ENCODE measurements at places on chromosomes 1 and 21.
A peak's percentile ranks its signal among the peaks of the same experiment; 100 is the strongest.

GRCh38 chr1:159307346-159308020 lies 5.3 kb downstream of the FCER1A start:
- peaks cover 4% of the 10 kb centered on the region for H3K4me1 ChIP-seq
- H3K36me3 ChIP-seq, result no peaks in the 10 kb centered on the region
- no peak overlapping the region for H3K4me3 ChIP-seq
- peak; percentile 82 for DNase-seq
- H3K27ac ChIP-seq, result no peak overlapping the region
- H3K27me3 ChIP-seq, result no peaks in the 10 kb centered on the region

- no peak overlapping the region for H3K4me3 ChIP-seq
- H3K27ac ChIP-seq, result no peak overlapping the region
- H3K36me3 ChIP-seq, result no peaks in the 10 kb centered on the region
- H3K4me1 ChIP-seq, result peaks cover 4% of the 10 kb centered on the region
Measured at GRCh38 chr21:15771311-15771710, 41.5 kb downstream of the USP25 start.

DNA sequence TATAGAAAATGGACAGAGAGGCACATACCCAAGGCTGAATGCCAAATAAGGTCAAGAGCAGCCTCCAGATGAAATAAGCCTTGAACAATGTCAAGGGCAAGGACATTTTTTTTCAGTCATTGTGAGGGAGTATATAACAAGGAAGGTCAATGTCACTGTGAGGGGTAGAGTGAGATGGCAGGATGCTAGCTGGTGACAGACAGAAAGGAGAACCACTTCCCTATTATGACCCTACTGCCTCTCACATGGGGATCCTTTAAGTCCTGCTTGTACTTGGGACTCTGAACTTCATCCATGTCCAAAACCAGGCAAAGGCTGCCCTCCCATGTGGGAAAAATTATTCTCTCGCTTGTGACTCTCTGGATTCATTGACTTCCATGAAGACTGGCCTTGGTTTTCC lies 119.5 kb upstream of the COA6 start:
- H3K4me3 ChIP-seq, result no peak overlapping the region
- no peak overlapping the region for H3K27ac ChIP-seq
- no peaks in the 10 kb centered on the region for H3K36me3 ChIP-seq
- no peak for DNase-seq

GRCh38 chr1:46991083-46991923 lies 32.2 kb upstream of the CYP4X1 start:
- no peaks in the 10 kb centered on the region for H3K4me1 ChIP-seq
- no peaks in the 10 kb centered on the region for H3K27me3 ChIP-seq
- no peak overlapping the region for H3K4me3 ChIP-seq
- H3K27ac ChIP-seq, result no peak overlapping the region
- H3K36me3 ChIP-seq, result no peaks in the 10 kb centered on the region

DNA sequence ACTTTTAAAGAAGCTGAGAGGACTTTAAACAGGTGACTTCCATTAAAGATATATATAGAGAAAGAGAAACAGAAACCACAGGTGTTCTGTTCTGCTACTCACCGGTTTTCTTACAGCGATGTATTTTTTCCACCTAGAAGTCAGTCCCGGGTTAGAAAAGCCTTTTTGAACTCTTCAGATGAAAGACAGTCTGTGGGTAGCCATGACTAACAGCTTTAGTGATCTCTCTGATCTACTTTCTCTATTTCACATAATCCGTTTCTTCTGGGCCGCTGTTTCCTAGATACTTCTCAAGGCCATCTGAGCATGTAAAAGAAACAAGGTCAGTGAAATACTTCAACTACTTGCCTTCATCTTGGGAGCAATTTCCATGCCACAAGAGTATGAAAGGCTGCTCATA lies 25.1 kb downstream of the WDR64 start:
- no peaks in the 10 kb centered on the region for H3K36me3 ChIP-seq
- H3K27ac ChIP-seq, result no peak overlapping the region
- no peak for DNase-seq
- no peak overlapping the region for H3K4me3 ChIP-seq
